ENCODE measurements at places on chromosomes 6 and 20.

- H3K27ac ChIP-seq = no peak overlapping the region
- H3K36me3 ChIP-seq = peaks cover 9% of the 10 kb centered on the region
- no peak overlapping the region for H3K4me3 ChIP-seq
- no peaks in the 10 kb centered on the region for H3K27me3 ChIP-seq
- H3K4me1 ChIP-seq = no peaks in the 10 kb centered on the region
These were observed 3.0 kb upstream of the CDH26 start for GRCh38 chr20:59955131-59955796.

GRCh38 chr6:31881136-31881859 lies 2.5 kb upstream of the SLC44A4 start:
- H3K4me1 ChIP-seq = no peaks in the 10 kb centered on the region
- no peaks in the 10 kb centered on the region for H3K27me3 ChIP-seq
- no peak for DNase-seq

DNA sequence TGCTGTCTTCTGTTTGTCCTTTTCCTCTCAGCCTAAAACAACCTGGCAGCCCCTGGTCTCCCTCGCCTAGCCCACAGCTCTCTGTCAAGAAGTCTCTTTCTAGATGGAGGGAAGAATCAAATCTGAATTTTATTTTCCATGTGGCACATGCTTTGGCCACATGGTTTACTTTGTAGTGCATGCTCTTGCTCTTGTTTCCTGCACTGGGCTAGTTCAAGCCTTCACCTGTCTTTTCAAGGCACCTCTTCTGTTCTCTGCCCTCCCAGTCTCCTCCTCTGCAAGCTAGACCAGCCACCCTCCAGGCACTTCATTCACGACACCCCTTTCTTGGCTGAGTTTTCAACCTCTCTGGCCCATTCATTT lies 7.6 kb downstream of the PPP1R14C start:
- no peaks in the 10 kb centered on the region for H3K36me3 ChIP-seq
- no peak overlapping the region for H3K4me3 ChIP-seq
- peaks cover 85% of the 10 kb centered on the region for H3K27me3 ChIP-seq
- H3K27ac ChIP-seq = no peak overlapping the region

GRCh38 chr20:55437798-55438415 lies 567.4 kb downstream of the CBLN4 start:
- no peaks in the 10 kb centered on the region for H3K27me3 ChIP-seq
- H3K4me3 ChIP-seq = no peak overlapping the region
- no peaks in the 10 kb centered on the region for H3K4me1 ChIP-seq
- H3K36me3 ChIP-seq = no peaks in the 10 kb centered on the region

DNA sequence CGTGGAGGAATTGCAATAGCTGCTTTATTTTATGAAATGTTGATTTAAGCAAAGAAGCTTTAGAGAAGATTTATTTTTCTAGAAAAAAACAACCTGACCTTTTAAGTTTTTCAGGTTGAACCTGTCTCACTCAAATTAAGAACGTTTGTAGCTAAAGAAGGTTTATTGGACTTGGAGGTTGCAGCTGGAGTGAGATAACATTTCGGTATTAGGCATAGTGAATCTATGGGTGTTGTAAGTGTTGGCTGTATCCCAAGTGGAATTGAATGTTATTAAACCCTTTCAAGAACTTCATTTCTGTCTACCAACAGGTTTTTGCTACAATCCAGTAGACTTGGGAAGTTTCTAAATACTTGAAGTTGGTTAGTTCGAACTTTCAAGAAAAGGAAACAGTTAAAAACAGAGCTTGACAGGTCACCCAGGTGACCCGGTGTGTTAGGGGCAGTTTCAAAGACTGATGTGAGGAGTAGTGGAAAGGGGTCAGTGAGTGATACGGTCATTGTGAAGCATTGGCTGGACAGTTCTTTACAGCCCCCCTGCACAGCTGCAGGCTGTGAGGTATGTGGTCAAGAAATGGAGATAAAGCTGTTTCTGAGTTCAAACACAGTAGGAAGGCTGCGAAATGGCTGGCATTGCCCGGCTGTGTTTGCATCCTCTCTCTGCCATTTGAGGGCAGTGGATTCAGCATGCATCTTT lies 2.4 kb upstream of the TBCC start:
- H3K4me1 ChIP-seq = peaks cover 30% of the 10 kb centered on the region
- no peaks in the 10 kb centered on the region for H3K27me3 ChIP-seq
- peak overlapping the region; percentile 97 for H3K27ac ChIP-seq
- DNase-seq = no peak
- peaks cover 29% of the 10 kb centered on the region for H3K36me3 ChIP-seq

- no peak for DNase-seq
- no peak overlapping the region for H3K27ac ChIP-seq
- no peak overlapping the region for H3K4me3 ChIP-seq
- H3K27me3 ChIP-seq = no peaks in the 10 kb centered on the region
These were observed 40.7 kb downstream of the SRC start for GRCh38 chr20:37386505-37387251.

DNA sequence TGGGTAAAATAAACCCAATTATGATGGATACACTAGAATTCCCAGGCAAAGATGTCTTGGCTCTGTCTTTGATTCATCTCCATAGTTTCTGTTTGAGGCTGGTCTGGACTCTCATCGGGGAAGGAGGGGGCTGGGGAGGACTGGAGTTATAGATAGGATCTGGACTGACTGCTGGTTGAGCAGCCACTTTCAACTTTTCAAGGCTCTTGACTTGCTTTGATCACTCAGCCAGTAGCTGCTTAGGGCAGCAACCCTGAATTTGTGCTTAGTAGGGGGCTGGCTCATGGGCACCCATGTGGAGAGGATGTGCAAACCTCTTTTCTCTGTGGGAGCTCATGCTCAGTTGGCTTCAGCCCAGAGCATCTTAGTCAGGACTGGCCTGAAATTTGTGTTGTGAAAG lies 114.0 kb upstream of the NEDD9 start:
- no peaks in the 10 kb centered on the region for H3K27me3 ChIP-seq
- H3K36me3 ChIP-seq = peaks cover 13% of the 10 kb centered on the region
- peaks cover 92% of the 10 kb centered on the region for H3K4me1 ChIP-seq

Data from central memory CD8-positive, alpha-beta T cell (primary cell).